NCI-H1092 (cell line): ENCODE measurements at places on chromosomes 16 and 17.

- no peak for DNase-seq
Observed at GRCh38 chr16:80417706-80418271, 123.0 kb upstream of the DYNLRB2 start.

- no peak for DNase-seq
Observed at GRCh38 chr16:15961060-15961511, 11.7 kb downstream of the ABCC1 start.

DNA sequence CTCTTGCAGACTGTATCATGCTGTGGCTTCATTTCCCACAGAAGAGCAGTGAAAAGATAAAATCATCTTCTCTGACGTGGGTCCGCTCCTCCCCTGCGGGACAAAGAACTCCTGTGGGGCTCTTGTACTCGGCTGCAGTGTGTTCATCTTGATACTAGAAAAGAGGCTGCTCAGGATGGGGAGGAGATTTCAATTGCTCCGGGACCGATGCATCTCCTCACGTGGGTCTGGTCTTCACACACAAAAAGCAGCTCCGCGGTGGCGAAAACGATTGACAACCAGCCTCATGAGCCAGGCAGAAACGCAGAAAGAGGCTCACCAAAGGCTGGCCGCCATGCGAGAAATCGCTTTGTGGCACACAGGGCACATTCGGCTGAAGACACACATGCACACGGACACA is 14.4 kb upstream of the KCNJ18 start:
- DNase-seq: no peak

- no peak for DNase-seq
Observed at GRCh38 chr16:69157196-69157595, 24.7 kb downstream of the UTP4 start.

DNA sequence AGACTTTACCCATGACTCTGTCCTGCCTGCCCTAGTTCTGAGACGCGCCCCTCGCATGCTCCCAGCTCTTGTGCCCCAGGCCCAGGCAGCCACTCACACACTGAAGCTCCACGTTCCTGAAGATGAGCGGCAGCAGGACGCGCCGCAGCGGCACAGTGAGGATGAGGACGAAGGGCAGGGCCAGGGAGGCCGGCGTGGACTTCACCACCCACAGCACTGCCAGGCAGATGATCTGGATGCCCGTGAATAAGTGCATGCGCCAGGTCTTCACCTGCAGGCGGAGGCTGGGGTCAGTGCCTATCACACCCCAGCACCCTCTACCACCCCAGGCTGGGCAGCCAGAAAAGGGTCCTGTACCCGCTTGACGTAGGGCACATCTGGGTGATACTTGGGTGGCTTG is 16.9 kb downstream of the SLC4A1 start:
- no peak for DNase-seq

DNA sequence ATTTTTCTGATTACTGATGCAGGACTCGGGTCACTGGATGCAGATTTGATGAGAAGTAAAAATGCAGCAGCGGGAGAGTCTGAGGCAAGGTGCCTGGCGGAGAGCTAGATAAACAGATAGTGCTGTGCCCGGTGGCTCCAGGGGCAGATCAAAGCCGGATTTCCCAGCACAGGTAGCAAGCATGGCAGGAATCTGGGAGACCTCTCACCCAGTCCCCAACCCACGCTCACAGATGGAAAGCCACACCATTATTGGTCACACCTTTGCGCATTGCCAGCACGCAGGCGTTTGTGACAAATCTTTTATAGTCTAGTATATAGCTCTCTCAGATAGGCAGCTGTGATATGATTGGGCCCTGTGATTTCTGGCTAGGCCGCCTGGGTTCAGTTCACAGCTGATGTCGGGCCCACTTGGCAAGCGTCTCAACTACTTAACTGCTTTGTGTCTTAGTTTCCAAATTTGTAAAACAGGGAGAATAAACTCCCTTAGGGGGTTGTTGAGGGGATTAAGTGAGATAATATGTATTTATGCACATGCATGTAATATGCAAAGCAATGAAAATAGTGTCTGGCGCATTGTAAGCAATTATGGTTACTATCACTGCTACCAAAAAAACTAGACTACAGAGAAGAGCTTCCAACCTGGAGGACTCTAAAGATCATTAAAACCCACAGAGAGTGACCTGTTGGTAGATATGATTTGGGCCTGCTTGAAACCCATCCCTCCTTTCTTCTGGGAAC is 42.0 kb upstream of the NFAT5 start:
- DNase-seq: no peak
